ENCODE measurements at places on chromosomes 6 and 20.

DNA sequence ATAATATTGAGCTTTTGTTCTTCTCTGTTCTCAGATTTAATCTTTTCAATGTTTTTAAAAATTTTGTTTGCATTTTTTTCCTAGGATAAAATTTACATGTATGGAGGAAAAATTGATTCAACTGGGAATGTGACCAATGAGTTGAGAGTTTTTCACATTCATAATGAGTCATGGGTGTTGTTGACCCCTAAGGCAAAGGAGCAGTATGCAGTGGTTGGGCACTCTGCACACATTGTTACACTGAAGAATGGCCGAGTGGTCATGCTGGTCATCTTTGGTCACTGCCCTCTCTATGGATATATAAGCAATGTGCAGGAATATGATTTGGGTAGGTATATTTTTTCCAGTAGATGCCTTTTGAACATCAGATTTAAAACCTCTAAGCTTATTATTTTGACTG lies 89.8 kb downstream of the ATRN start:
- no peak for DNase-seq

GRCh38 chr6:82113231-82113630 lies 134.3 kb downstream of the IBTK start:
- no peak for DNase-seq

GRCh38 chr20:8842525-8842924 lies 226.4 kb upstream of the PLCB4 start:
- DNase-seq = no peak

GRCh38 chr20:16922834-16923233 lies 174.7 kb downstream of the OTOR start:
- DNase-seq = peak; percentile 42

DNA sequence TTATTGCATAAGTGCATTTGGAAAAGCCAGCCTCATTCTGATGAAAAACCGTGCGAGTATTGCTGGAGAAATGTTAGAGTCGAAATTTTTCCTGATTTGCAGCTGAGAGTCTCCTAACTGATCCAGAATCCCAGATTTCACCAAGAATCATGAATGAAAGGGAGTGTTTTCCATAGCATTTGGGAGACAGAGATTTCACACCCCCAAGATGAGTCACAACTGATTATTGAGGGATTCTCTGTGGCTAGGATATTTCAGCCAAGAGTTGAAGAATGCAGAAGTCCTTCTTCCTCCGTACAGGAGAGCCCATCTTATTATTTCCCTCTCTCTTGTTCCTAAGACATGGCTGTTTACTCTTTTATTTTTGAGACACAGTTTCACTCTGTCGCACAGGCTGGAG lies 82.2 kb upstream of the SALL4 start:
- DNase-seq = no peak

DNA sequence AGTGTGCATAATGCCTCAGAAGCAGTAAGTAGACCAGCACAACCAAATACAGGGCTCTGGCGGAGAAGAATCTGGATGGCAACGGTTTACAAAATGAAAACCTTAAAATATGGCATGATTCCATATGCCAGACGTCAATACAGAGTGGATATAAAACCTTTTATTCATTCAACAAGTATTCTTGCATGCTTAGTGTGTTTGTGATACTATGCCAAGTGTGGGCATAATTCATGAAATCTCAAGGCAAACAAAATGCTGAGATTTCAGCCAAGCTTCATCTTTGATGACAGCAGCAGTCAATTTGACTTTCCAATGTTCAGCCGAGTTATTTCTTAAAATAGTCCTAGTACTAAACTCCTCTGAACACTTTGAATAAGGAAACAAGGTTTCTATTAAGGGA lies 119.4 kb downstream of the CD24 start:
- DNase-seq = no peak

DNA sequence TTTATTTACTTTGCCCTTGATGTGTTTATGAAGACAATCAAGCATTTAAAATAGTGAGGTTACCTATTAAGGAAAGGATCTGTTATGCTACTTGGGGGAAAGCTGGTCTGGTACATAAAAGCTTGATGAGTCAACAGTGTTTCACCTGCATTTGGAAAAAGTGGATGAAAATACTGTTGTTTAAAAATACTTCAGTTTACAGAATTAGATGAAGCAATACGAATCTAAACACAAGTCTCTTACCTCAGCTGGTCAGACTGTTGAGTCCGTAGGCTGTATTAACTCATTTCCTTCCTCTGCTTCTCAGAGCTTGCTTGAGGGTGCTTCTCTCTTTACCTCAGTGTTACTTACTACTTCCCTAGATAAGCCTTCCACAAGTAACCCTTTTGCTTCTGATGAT lies 36.1 kb downstream of the NKX2-4 start:
- DNase-seq = no peak

DNA sequence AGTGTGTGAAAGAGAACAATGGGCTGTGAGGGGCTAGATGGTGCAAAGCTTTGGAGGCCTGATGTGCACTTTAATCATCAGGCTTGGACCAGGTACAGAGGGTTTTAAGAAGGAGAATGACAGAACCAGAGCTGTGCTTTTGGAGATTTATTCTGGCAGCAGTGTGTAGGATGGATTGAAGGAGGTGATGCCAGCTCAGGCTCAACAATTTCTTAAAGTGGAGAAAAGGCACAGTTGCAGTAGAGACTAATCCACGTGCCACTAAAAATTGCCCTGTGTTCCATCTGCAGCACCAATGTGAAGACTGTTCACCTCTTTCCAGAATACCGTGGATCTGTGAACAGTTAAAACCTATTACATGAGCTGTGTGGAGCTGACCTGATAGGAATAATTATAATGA lies 134.7 kb downstream of the FUT9 start:
- no peak for DNase-seq

- no peak for DNase-seq
These were observed 20.0 kb upstream of the ZNF165 start for GRCh38 chr6:28060405-28060804.

GRCh38 chr6:4055420-4056041 lies 23.4 kb downstream of the FAM217A start:
- no peak for DNase-seq

DNA sequence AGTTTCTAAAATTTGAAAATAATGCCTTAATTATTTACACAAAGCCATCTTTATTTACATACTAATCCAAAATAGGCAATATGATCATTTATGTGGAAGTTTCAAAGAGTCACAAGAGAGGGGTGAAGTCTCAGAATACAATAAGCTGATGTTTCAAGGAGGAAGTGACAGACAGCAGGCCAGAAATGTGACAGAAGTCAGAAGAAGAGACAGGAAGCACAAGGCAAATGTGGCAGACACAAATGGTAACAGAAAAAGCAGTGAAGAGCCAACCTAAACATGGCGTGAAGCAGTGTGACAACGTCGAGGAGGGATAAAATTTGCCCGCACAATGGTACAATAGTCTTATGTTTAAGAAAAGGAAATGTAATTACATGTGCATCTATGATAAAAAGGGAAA lies 59.8 kb downstream of the SHPRH start:
- DNase-seq = no peak

- peak; percentile 72 for DNase-seq
These were observed 140.6 kb downstream of the KIF16B start for GRCh38 chr20:16432466-16433292.

DNA sequence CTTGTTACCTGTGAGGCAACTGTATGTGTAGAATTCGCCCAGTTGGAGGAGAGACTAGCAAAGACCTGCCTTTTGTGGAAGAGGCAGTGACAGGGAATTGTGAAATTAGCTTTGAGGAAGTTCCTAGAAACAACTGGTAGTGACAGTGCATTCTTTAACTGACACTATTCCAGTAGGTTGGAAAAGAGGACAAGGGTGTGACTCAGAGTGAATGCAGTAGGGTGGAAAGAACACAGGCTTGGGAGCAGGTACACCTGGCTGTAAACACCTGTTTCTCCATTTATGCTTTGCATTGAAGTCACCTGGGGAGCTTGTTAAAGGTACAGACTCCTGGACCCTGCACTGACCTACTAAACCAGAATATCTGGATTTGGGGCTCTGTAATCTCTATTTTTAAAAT lies 295.7 kb downstream of the PHACTR1 start:
- peak; percentile 50 for DNase-seq

DNA sequence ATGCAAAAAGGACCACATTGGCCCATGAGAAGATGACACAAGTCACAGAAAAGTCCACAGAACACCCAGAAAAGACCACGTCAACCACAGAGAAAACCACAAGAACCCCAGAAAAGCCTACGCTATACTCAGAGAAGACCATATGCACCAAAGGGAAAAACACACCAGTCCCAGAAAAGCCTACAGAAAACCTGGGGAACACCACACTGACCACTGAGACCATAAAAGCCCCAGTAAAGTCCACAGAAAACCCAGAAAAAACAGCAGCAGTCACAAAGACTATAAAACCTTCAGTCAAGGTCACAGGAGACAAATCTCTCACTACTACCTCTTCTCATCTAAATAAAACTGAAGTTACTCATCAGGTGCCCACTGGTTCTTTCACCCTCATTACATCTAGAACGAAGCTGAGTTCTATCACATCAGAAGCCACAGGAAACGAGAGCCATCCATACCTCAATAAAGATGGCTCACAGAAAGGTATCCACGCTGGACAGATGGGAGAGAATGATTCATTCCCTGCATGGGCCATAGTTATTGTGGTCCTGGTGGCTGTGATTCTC lies 11.2 kb downstream of the MUCL3 start:
- no peak for DNase-seq

GRCh38 chr6:80633412-80633811 lies 526.9 kb downstream of the BCKDHB start:
- DNase-seq = no peak

DNA sequence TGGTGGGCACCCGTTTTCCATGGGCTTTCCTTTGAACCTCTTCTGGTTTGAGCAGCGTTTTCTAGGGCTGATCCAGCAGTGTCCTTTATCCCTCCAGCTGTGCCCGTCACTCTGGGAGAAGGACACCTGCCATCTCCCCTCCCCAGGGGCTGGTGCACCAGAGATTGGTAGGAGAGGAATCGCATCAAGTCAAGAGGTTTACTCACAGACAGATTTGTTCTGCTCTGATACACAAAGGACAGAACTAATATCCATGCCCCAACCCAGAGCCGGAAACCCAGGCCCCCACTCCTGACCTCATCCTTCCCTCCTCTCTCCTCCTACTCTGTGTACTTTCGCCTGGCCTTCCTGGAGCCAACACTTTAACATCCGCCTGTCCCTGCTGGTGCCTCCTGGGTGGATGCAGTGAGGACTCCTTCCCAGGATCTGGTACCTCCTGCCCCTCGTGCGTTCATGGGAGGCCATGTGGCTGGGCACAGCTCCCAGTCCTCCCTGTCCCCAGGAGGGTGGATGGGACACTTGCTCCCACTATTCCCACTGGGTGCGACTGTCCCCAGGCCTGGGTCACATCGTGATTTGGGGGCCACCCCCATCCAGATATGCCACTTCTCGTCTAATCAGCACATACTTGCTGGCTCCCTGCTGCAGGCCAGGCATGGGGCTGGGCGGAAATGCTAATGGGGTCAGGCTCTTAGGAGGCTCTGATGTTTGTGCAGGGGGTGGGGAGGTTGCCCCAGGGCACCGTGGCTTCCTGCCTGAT lies 286.3 kb downstream of the CDH4 start:
- no peak for DNase-seq

- no peak for DNase-seq
These were observed 331.1 kb upstream of the NT5E start for GRCh38 chr6:85118652-85119235.

DNA sequence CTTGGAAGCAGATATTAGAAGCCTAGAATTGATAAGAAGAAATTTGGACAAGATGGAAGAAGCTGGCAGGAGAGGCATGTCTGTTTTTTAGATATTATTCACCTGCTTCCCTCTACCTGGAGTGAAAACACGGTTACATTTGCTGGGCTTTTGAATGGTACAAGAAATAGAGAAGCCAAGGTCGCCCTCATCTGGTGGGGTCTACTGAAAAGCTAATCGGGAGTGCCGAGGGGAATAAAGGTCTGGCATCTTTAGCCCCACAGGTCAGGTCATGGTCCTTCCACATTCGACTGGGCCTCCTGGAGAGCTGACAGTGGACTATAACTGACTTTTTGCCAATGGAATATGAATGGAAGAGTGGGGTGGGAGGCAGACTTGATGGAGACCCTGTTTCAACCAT lies 4.6 kb upstream of the C2 start:
- no peak for DNase-seq

DNA sequence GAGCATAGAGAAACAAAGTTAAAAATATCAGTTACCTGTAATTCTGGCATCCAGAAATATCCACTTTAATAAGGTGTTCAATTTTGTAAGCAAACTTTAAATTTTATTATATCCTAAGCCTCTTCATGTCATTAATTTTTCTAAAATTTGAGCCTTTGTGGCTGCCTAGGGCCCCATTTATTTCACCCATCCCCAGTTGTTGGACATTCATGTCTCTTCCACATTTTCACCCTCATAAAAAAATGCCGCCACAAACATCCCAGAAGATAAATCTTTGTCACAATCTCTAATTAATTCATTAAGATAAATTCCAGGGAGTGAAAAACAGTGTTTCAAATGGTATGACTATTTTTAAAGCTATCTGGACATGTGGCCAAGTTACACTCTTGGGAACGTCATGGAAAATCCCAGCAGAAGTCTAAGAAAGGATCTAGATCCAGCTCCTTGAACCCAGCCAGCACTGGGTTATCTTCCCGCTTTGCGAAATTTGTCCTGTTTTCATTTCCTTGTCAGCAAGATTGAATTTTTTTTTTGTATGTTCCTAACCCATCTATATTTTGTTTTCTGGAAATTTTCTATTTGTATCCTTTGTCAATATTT lies 97.2 kb downstream of the TMEM242 start:
- DNase-seq = peak; percentile 79

- DNase-seq = no peak
These were observed 48.9 kb downstream of the RNASET2 start for GRCh38 chr6:166907373-166907841.

DNA sequence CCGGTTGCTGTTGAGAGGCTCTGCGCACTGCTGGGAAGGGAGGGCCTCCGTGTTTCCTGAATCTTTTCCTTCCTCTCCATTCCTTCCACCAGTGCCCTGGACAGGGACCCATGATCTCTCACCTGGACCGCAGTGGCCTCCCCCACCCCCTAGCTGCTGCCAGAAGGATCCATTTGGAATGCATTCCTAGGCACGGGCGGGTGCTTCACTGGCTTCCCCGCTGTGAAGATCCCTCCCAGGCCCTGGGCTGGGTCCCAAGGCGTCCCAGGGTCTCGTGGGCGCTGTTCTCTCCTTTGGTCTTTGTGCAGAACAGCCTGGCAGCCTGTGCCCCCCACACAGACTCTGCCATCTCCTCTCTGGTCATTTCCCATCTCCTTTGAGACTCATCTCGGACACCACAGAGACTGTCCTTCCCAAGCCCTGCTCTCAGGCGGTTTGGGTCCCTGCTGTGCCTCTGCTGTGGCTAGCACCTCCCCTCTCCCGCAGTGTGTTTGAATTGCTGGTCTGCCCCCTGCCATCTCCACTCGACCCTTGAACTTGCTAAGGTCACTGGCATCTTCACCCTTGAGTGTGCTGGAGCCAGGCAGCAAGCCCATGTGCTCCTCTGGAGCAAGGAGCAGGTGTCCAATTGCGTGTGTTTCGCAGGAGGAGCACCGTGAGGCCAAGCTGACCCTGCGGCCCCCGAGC lies 59.0 kb downstream of the TCP11 start:
- no peak for DNase-seq

DNA sequence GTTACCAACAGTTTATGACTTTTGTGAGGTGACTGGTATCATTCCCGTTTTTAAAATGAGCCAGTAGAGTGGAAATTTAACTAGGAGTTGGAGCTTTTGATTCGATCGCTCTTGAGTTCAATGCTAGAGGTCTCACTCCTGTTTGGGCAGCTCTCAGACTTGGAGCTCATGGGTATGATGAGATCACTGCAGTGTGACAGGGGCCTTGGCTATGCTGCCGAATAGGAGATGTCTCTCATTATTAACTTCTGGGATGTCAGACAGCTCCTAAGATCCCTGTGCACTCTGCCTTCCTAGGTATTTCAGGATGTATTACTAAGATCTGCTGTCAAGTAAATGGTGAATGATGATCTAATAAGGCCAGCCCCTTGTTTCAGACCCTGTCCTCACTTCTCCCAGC lies 20.4 kb downstream of the AKAP12 start:
- no peak for DNase-seq
